Amygdala (tissue), 56 donors: ENCODE measurements at places on chromosomes 7 and 10.

- no peak for DNase-seq
Observed at GRCh38 chr10:63055705-63056104, 77.4 kb upstream of the NRBF2 start.

DNA sequence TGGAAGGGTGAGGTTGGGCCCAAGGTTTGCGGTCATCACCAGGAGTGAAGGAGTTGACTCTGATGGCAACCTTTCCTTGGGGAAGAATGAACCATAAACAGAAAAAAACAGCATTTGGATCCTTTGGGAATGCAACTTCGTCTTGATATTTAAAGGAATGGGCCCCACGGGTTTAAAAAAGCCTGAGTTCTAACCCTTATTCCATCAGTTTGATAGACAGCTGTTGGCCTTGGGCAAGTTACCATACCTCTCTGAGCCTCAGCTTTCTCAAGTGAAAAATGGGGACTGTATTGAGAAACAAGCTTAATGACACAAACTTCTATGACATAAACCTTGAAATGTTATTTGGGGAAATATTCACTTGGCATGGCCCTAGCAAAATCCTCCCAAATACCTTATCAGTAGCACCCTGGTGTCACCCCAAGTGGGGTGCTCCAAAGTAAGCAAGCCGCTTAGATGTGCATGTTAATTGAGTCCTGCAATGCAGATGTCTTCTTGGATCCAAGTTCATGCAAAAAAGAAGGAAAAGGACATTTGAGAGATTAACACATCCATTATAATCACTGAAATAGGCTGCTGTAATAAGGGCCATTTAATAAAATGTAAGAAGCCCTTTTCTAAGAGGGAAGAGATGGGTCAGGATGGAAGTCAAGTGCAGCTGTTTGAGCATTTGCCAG, 13.8 kb downstream of the MXI1 start:
- no peak for DNase-seq

DNA sequence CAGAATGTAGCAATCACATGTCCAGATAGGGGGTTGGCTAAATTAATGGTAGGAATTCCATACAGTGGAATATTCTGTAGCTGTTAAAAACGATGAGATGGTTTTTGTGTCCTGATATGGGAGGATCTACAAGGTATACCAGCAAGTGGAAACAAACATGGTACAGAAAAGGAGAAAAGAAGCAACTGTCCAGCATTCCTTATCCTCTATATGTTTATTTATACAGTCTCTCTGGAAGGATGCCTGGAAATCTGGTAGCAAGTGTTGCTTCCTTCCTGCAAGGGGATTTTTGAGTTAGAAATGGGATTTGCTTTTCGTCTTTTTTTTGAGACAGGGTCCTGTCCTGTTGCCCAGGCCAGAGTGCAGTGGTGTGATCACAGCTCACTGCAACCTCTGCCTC, 19.3 kb downstream of the IL15RA start:
- no peak for DNase-seq

GRCh38 chr7:114972567-114972966, 50.7 kb downstream of the MDFIC start:
- no peak for DNase-seq
